SJSA1 (cell line): ENCODE measurements at places on chromosomes 4 and X. TPM values are rescaled to one million over a fixed set of nuclear protein-coding genes. Genes with fewer than 3 reads are reported as not detected.
A peak's percentile ranks its signal among the peaks of the same experiment; 100 is the strongest.

DNA sequence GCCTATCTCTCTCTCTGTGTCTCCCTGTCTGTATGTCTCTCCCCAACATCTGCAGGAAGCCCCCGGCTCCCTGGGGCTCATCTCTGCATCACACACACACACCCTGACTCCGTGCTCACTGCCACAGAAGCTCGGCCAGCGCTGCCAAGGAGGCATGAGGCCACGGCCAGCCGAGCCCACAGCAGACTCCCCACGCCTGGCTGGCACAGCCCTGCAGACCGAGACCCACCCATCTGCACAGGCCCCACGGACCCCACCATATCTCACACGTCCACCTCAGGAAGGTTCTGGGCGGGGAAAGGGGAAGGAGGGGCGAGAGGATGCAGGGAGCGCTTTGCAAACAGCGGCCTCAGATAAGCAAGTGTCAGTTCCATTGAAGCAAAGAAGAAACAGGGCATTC, 28.5 kb upstream of the SLC25A6 start:
- DNase-seq: no peak

- DNase-seq: no peak
Observed at GRCh38 chr4:153261914-153262313, 57.7 kb downstream of the TRIM2 start.

The GAGE1 gene
- not detected in 2 replicates for total RNA-seq

DNA sequence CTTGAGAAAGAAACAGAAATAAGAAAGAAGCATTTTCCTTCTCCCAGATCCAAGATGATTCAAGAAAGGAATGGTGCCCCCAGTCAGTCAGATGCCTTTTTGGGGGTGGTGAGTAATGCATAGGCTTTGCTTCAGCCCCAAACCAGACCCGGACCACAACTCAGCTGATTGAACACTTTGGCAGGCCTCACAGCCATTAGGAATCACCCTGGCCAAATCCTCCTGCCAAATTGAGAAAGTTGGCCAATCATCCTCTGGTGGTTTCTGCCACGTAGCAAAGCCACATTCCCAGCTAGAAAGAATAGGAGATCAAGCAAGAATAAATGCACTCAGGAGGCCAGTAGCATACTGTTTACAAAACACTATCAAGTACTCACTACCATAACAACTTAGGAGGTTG, 33.7 kb downstream of the FRMD7 start:
- no peak for DNase-seq

GRCh38 chr4:26864899-26865298, 4.3 kb downstream of the STIM2 start:
- no peak for DNase-seq

DNA sequence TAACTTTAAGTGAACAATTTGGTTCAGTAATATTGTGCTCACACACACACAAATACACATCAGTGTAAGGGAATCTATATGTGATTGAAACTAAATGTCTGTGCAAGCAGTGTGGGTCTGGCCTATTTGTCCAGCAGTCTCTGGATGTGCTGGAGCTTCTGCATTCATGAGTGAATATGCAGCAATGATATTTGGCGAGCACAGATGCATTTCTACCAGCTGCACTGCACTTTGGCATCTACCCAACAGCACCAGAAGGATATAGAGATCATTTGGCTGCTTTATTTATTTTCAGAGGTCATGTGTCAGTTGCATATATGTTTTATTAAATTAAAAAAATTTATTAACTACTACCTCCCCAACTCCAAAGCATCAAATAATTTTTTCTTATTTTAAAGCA, 613.4 kb upstream of the NR3C2 start:
- DNase-seq: no peak

DNA sequence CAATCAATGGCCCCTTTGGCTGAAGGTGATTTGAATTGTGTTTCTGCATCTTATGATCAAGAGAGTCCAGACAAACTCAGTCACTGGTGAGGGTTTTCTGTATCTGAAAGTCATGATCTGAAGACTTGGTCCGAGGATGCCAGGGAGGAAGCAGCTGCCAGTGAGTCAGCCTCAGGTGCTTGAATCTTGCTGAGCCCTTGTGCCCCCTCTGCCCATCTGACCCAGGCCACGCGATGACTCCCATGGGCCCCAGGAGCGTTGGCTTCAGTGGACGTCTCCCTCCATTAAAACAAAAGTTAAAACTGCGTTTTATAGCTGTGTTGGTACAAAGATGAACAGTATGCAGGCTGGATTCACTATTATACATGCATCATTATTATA, 62.0 kb downstream of the HTRA3 start:
- no peak for DNase-seq

The GLRA3 gene
- total RNA-seq: not detected in 2 replicates

GRCh38 chr4:74624351-74625151, 169.8 kb downstream of the BTC start:
- no peak for DNase-seq

- peak; percentile 67 for DNase-seq
Observed at GRCh38 chrX:21946925-21947641, 6.6 kb downstream of the SMS start.
